ENCODE measurements at places on chromosomes 16 and 17.

- DNase-seq = peak; percentile 43
Measured at GRCh38 chr17:66548659-66549310, 246.4 kb downstream of the PRKCA start.

- DNase-seq = peak; percentile 65
Measured at GRCh38 chr17:49580055-49580721, 4.5 kb downstream of the NXPH3 start.

- peak; percentile 84 for DNase-seq
Measured at GRCh38 chr16:4328046-4328781, 12.3 kb downstream of the GLIS2 start.

- no peak for DNase-seq
Measured at GRCh38 chr17:81491761-81492160, 20.8 kb downstream of the ACTG1 start.

DNA sequence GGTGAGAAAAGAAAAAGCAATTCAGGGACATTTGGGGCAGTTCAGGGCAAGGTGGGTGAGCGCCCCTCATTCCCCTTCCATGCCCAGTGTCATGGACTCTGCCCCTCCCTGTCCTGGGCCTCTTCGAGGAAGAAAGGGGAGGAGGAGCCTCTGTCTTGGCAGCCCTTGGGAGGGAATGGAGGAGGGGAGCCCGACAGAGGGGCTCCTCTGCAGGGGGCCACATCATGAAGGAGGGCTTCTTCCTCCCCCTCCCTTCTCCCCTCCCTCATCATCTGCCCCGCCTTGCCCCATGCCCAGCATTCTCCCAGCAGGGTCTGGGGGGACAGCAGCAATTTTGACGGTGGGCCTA lies 33.2 kb upstream of the TAC4 start:
- no peak for DNase-seq

GRCh38 chr17:58330997-58331814 lies 2.6 kb upstream of the TSPOAP1 start:
- DNase-seq = peak; percentile 61

- DNase-seq = no peak
Measured at GRCh38 chr16:87782033-87782432, 16.2 kb upstream of the KLHDC4 start.

DNA sequence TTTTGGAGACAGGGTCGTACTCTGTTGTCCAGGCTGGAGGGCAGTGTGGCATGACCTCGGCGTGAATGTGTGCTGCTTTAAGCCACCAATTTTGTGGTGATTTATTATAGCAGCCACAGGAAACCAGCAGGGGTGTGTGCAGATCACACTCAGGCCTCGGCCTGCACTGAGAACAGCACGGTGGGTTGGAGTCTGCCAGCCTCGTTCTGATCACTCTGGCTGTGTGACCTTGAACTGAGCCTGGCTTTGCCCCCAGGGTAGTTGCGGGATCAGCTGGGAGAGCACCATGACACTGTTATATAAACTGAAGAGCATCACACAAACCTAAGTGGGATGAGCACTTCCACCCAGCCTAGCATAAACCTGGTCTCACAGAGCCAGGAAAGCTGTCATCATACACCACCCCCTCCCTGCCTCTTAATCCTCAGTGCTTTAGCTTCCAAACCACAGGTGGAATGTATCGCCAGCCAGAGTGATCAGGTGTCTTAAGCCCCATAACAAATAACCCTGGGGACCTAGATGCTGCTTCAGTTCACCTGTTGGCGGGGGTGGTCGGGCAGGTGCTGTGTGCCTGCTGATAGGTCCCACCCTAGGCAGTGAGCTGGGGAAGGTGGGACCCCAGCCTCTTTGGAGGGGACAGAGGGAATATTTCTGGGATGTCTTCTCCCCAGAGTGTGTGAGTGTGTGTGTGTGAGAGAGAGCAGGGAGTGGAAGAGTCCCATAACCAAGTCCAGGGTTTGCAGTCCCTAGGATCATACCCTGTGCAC lies 28.6 kb upstream of the NDRG4 start:
- no peak for DNase-seq

- DNase-seq = no peak
Measured at GRCh38 chr16:86151239-86151851, 252.4 kb downstream of the IRF8 start.

- no peak for DNase-seq
Measured at GRCh38 chr17:73172252-73172651, 7.4 kb downstream of the SSTR2 start.

DNA sequence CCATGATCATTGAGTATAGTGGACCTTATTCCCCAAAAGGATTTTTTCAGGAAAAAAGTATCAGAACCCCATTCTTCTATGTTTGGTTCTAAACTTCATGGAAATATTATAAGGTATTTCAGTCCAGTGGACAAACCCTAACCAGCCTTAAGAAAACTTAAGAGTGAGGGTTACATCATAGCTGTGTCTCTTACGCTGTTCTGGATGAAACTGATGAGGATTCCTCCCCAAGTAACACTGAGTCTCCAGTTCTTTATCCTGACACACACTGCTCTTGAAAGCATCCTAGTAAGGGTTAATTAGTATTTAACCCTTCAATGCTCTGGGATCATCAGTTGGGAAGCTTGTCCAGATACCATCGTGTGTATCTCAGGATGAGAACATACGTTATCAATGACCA lies 5.0 kb downstream of the LYRM1 start:
- DNase-seq = no peak

DNA sequence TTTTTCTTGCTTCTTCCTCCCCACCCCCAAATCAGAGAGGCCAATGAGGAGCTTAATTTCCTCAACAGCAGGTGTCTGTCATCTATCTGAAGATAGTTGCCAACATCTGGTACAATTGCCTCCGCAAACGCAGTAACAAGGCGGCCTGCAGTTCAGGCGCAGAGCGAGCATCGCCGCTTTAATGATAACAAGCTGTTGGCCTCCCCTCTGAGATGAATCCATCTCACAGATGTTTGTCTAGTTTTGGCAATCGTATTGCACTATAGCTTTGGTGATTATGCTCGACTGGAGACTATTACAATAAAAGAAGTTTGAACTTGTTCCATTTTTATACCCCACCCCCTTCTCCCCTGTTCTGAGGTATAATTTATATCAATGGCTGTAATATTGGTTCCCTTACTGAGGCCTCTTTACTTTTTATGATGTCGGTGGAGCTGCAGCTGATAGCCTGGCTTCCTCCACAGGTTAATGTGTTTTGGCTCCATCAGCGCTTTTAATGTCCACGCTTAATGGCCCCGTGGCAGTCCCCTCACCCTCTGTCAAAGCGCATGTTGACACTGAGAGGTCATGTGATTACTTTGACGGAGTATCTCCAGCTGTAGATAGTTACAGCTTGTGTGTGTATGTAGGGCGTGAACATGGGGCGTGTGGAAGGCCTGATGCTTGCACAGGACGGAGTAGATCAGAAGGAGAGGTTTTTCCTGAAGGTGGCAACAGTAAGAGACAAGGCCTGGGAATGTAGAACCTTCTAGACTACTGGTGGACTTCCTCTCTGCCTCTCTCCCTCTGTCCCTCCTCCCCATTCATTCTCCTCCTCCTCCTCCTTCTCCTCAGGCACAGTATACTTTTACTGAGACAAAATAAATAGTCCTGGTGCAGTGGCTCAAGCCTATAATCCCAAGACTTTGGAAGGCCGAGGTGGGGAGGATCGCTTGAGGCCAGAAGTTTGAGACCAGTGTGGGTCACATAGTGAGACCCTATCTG lies 164.7 kb downstream of the MSI2 start:
- DNase-seq = no peak

DNA sequence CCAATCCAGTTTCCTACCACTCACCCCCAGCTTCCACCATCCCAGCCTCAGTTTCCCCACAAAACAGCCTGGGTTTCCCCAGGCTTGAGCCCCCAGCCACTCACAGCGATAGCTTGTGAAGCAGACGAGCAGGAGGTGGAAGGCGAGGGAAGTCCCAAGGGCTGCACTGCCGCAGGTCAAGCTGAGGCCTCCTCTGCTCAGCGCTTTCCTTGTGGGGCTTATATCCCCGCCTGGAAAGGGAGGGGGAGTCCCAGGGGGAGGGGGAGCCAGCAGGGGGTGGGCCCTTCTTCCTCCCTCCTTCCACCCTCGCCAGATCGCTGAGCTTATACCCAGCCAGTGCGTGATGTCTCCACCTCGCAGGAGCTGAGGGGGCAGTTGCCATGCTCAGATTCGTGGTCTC lies at the start of gene PYY:
Gene PYY (minus strand): TSS at position 195 of the 400 bp plus-strand sequence. CDS start 457 bp downstream, outside the sequence.
- DNase-seq = no peak

GRCh38 chr17:79829004-79829403 lies 10.2 kb downstream of the CBX4 start:
- no peak for DNase-seq

- DNase-seq = peak; percentile 99
Measured at GRCh38 chr17:14300575-14301278, at the start of gene HS3ST3B1. TSS of gene HS3ST3B1 (plus strand) at chr17:14301081. CDS start at chr17:14301519, 438 bp downstream.

DNA sequence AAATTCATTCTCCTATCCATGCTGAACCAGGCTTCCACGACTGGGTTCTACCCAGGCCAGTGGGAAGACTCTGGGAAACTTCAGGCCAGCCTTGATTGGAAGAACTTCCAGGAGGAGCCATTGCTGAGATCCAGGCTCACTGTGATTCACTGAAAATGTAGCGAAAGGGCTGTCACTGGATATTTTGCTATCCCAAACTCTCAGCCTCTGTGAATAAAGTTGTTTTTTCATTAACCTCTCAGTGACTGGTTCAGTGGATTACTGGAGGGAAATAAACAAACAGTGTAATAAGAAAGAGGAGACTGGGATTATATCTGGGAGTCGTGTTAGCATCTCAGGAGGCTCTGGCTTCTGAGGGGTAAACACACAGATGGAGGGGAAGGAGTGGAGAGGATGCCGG lies 3.1 kb downstream of the FOXL1 start:
- peak; percentile 52 for DNase-seq

- DNase-seq = no peak
Measured at GRCh38 chr16:12419151-12419550, 384.5 kb downstream of the CPPED1 start.

DNA sequence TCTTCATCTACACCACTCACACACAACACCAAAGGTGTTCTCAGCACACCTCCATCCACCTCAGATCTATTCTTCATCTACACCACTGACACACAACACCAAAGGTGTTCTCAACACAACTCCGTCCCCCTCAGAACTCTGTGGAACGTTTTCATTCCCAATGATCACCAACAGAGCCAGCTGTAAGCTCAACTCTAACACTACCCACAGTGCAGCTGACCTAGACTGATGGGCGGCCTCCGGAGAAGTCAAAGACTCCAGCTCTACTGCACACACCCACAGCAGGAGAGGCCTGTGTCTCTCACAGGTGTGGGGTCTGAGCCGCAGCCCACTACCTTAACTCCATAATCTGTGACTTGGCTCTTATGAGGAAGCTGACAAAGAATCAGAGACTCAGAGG lies 50.7 kb downstream of the ANKRD11 start:
- no peak for DNase-seq

GRCh38 chr17:80080081-80080480 lies 21.3 kb upstream of the GAA start:
- DNase-seq = no peak

DNA sequence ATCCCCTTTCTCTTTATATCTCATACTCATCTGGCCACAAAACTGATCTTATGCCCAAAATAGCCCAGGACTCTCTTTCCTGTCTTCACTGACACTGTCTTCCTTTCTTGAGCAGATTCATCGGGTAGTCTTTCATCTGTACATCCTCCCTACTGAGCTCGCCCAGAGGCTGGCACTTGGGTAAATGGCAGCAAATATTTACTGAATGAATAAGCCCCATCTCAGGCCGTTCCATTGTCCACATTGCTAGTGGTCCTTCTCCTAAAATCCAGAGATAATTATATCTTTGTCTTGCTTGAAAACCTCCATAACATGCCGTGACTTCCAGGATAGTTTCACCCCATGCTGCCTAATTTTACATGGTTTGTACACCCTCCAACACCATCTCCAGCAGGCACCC lies 158.1 kb upstream of the SDK2 start:
- no peak for DNase-seq

DNA sequence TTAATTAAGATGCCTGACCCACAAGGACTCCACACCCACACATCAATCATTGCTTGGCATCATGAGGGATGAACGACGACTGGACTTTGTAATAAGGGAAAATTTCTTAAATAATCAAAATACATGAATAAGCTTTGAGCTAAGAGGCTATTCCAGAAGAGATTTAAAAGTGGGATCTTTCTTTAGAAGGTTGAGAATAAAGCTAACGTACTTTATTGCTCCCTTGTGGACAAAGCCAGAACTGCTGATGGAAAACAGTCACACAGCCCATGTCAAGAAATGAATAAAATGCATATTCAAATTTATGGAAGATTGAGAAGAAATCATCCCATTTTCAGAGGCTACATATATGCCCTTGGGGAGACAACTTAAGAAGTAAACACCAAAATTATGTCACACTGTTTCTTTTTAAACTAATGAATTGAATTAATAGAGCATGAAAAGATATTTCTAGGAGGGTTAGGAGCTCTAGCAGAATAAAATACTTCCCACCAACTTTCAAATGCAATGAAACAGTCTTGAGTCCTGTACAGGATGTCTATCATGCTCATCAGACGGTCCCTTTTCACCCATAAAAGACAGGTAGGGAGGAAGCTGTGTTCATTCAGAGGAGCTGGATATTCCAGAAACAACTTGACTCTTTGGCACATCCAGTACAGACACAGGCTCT lies 60.2 kb upstream of the PHOSPHO1 start:
- DNase-seq = peak; percentile 68

DNA sequence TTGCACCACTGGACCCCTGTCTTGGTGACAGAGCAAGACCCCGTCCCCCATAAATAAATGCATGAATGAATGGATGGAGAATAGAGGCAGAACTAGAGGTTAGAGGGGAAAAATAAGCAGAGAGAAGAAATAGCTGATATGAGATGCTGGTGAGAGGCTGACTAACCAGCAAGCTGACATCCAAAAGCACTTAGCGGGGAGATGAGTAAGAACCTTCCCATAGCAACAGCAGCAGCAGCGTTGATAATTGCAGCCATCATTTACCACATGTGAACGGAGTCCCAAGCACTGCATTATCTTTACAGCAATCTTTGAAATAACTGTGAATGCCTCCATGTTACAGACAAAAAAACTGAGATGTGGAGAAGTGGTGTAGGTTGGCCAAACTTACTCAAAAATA lies 777.3 kb upstream of the EEF2KMT start:
- no peak for DNase-seq

DNA sequence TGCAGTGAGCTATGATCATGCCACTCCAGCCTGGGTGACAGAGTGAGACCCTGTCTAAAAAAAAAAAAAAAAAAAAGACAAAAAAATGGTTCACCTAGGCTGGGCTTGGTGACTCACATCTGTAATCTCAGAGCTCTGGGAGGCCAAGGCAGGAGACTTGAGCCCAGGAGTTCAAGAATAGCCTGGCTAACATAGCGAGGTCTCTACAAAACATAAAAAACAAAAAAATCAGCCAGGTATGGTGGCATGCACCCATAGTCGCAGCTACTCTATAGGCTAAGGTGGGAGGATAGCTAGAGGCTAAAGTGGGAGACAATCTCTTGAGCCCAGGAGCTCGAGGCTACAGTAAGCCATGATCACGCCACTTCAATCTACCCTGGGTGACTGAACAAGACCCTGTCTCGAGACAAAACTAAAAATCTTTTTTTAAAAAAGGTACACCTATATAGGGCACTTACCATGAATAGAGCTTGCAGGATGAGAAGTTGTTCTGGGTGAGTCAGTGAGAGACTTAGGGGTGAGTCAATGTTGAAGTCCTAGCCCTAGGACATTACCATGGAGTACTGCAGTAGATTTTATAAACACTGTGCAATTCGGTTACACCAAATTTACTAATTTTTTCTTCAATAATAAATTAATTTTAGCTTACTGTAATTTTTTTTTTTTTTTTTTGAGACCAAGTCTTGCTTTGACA lies 19.0 kb downstream of the USP32 start:
- DNase-seq = peak; percentile 95

Data from ELR (cell line).